ENCODE measurements at places on chromosomes 12 and 14. TPM values are rescaled to one million over a fixed set of nuclear protein-coding genes. Genes with fewer than 3 reads are reported as not detected.

Gene LGR5
- 0.06 TPM for total RNA-seq

Gene ARMH4
- 1.1 TPM for total RNA-seq

Gene MYF5
- 957 TPM for total RNA-seq

- no peak for DNase-seq
Measured at GRCh38 chr12:31947971-31948370, 11.2 kb upstream of the RESF1 start.

GRCh38 chr12:67714648-67715047, 66.1 kb downstream of the DYRK2 start:
- no peak for DNase-seq

All from LHCN-M2 (cell line).